ENCODE measurements at places on chromosomes 13 and 19.

GRCh38 chr13:49419276-49419675 is 24.6 kb downstream of the CAB39L start:
- DNase-seq: no peak

- no peak for DNase-seq
Measured at GRCh38 chr19:56841193-56841543, 642 bp upstream of the PEG3 start.

- DNase-seq: no peak
Measured at GRCh38 chr19:55683449-55684261, 8.6 kb downstream of the EPN1 start.

DNA sequence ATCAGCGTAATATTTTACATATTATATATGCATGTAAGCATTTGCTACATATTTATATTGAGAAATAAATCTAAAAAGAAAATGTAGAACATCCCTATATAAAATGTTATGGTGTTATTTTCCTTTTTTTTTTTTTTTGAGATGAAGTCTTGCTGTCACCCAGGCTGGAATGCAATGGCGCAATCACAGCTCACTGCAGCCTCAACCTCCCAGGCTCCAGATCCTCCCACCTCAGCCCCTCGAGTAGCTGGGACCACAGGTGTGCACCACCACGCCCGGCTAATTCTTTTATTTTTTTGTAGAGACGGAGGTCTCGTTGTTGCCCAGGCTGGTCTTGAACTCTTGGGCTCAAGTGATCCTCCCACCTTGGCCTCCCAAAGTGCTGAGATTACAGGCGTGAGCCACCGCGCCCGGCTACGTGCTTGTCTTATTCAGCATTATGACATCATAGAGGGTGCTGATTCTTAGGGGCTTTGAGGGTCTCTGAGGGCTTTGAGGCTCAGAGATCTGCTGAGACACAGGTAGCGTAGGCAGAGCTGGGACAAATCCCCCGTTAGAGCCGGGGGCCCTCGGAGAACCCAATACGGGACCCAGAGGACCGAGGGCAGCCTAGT is 101.9 kb downstream of the GADD45B start:
- no peak for DNase-seq

DNA sequence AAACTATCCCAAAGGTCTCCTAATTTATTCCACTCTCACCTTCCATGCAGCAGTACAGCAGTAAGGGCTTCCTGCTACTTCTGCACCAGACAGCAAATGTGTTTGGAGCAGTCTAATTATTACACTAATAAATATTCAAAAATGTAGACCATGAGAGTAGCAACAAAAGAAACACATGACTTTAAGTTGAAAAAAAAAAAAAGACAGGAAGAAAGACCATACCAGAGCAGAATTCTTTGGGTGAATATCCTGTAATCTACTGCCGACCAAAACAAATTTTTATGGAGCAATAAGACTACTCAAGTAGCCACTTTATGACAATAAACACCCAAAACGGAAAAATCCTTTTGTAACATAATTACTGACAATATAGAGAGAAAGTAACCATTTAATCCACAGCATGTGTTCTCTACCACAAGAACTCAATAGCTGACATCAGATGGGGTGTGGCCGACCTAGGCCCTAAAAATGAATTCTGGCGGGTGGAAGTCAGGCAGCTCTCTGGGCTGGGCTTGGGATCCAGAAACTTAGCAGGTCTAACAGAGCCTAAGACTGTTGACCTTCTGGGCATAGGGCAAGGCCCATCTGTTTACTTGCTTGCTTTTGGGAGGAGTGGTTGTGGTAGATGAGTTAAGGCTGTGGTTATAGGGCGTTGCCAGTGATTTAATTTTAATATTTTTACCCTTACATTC is 4.6 kb downstream of the KLF12 start:
- DNase-seq: no peak

- DNase-seq: no peak
Measured at GRCh38 chr13:63291701-63292100, 1876.1 kb upstream of the PCDH20 start.

- no peak for DNase-seq
Measured at GRCh38 chr13:70668293-70668692, 560.0 kb upstream of the KLHL1 start.

GRCh38 chr19:52621376-52621775 is 16.8 kb downstream of the ZNF83 start:
- no peak for DNase-seq

GRCh38 chr13:95620030-95620824 is 24.3 kb downstream of the DZIP1 start:
- DNase-seq: no peak

- no peak for DNase-seq
Measured at GRCh38 chr19:2678044-2678671, 24.3 kb downstream of the GNG7 start.

- no peak for DNase-seq
Measured at GRCh38 chr13:33007950-33008349, 8.3 kb upstream of the KL start.

DNA sequence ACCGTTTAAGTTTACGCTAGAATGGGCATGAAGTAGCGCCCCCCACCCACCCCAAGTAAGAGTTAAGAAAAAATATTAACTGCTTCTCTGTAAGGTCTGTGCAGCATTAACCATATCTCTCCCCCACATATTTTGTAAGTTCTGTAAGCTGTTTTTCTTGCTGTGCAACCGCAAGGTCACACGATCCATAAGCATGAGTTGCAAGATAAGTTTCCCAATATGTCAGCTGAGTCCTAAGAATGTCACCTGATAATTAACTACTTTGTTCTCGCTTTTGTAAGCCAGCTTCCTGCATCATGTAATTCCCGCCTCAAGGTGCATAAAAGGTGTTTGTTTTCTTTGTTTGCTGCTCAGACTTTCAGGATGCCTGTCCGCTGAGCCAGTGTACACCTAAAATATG is 187.0 kb downstream of the MYO16 start:
- DNase-seq: no peak

GRCh38 chr13:20174656-20175405 is 14.0 kb upstream of the GJA3 start:
- peak; percentile 93 for DNase-seq

- DNase-seq: no peak
Measured at GRCh38 chr19:2171349-2172145, 7.8 kb downstream of the DOT1L start.

- DNase-seq: no peak
Measured at GRCh38 chr13:48909056-48909389, 66.7 kb upstream of the FNDC3A start.

GRCh38 chr19:45767410-45767880 is 1.6 kb downstream of the SIX5 start:
- DNase-seq: peak; percentile 95

DNA sequence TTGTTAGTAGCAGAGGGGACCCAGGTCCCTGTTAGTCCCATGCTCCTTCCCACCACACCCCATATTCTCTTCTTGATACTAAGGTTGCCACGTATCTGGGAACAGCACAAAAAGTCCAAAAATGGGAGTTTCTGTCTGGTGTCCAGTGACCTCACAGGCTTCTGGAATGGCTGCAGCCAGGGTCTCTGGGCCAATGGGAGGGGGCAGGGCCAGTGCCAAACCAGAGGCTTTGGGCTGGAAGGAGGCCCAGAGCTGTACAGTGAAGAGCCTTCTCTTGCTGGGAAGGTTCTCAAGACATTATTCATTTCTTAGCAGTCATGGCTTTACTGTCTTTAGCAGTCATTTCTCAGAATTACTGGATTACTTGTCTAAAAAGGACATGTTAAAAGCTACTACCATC is 119.2 kb downstream of the FRY start:
- no peak for DNase-seq

- no peak for DNase-seq
Measured at GRCh38 chr13:98685146-98685545, 67.3 kb downstream of the SLC15A1 start.

DNA sequence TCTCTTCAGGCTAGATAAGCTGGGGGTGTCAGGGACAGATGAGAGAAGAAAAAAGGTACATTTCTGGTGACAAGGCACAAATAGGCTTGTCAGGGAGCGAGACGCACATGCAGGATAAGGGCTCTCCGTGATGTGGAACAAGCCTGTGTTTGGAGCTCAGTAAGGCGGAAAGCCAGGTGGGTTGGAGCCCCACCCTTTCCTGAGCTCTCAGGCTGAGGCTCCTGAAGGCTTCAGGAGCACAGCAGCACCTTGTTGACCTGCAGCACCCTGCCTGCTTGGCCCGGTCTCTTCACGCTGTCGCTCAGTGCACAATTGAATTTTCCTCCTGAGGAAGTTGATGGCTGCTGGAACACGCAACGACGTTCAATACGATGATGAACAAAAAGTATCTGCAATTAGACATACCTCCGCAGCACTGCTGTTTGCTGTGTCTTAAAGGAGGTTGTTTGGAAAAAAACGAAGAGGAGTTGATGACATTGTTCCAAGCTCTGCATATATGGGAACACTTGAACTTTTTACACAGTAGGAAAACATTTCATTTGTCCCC is 29.3 kb downstream of the SERP2 start:
- no peak for DNase-seq

- no peak for DNase-seq
Measured at GRCh38 chr13:49681842-49682435, 9.3 kb downstream of the EBPL start.

GRCh38 chr13:23806874-23807526 is 82.2 kb downstream of the MIPEP start:
- DNase-seq: no peak

- no peak for DNase-seq
Measured at GRCh38 chr13:21594715-21595545, 9.0 kb downstream of the MICU2 start.

- DNase-seq: no peak
Measured at GRCh38 chr19:10152100-10152499, 32.4 kb upstream of the EIF3G start.

DNA sequence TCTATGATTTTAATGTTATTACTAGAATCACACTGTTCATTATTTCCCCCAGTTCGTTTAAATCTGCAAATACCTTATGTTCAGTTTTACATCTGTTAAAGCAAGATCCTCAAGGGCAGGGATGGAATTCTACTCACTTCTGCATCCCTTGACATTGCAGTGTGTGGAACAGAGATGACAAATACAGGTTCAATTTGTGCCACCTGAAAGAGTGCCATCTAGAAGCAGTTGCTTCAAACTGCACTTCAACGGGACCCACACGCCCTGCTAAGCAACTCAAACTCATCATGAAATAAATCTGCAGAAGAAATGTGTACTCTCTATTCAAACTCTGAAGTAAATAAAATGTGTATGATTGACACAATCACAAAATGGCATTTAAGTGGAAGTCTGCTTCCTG is 44.5 kb downstream of the RUBCNL start:
- no peak for DNase-seq

DNA sequence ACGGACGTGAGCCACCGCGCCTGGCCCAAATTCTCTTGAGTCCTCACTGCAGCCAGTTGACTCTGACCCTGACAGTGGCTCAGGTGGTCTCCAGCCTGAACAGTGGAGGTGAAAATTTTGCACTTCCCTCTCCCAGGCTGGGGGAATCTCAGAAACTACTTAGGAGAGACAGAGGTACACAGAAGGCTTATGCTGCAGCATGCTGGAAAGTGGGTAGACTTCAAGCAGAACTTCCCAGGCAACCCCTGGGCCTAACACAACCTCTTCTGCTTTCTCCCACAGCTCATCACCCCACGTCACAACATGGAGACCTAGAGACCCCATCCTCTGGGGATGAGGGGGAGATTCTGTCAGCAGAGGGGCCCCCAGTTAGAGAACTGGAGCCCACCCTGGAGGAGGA is 14.4 kb downstream of the NCAN start:
- no peak for DNase-seq

DNA sequence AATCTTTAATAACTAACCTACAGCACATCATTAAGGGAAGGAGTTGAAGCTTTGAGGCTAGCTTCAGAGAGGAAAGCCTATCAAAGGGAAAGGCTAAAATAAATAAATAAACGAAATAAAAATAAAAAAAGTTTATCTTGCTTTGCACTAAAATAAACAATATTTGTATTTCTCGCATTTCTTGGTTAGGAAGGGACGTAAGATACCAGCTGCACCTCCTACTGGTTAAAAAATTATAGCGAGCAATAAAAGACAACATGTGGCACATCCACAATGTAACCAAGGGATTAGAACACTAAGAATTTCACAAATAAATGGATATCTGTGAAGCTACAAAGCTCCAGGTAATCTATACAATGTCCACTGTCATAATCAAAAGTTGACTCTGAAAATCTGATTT is 194.5 kb downstream of the DACH1 start:
- no peak for DNase-seq

GRCh38 chr13:24642219-24642618 is 38.0 kb upstream of the ATP12A start:
- DNase-seq: no peak

DNA sequence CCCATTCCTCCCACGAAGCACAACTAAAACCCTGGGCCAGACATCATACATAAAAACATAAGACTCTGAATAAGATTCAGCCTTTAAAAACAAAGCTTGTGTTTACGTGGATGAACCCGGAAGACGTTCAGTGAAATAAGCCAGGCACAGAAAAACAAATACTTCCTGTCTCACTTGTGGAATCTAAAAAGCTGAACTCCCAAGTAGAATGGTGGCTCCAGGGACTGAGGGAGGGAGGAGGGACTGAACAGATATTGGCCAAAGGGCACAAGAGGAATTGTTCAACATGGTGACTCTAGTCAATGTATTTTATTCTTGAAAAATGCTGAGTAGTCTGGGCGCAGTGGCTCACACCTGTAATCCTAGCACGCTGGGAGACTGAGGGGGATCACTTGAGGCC is 35.7 kb upstream of the TPM4 start:
- DNase-seq: no peak

- no peak for DNase-seq
Measured at GRCh38 chr19:45952686-45953505, 20.8 kb downstream of the NOVA2 start.

- DNase-seq: no peak
Measured at GRCh38 chr19:5143471-5144411, 174.8 kb downstream of the KDM4B start.

DNA sequence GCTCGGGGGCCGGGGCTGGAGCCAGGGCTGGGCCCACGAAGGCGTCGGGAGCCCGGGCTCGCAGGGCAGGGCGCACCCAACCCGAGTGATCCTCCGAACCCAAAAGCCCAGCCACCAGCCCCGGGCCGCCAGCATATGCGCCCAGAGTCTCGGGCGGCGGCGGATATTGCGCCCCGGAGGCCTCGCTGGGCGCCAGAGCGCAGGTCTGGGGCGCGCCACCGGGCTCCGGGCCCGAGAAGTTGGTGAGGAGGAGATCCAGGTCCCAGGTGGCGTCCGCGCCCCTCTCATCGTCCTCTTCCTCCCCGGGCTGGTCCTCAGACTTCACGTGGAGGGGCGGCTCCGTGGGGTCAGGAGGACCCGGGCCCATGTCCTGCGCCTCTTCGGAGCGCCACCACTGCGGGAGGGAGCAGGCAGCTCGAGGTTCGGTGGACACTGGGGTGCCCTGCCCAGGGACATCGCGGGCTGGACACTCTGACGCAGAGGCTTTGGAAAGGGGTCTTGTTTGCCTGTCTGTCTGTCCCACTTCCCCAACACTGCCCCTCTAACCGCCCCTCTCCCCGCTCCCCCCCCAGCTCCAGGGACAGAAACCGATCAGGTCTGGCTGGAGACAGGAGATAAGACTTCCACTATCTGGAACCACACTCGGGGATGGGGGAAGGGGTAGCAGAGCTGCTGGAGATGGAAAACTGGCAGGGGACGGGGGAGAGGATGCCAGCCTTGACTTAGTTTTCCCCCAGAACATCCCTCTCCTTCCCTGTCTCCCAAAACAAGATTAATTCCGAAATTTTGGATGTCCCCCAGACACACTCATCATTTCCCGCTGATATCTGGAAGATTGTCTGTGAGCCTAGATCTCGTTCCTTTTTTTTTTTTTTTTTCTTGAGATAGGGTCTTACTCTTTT is 1.0 kb downstream of the KLF1 start:
- DNase-seq: no peak

- DNase-seq: no peak
Measured at GRCh38 chr13:49516467-49516866, 20.7 kb downstream of the PHF11 start.

GRCh38 chr19:45615795-45616703 is 14.0 kb upstream of the GPR4 start:
- peak; percentile 44 for DNase-seq

Measured in lower leg skin (tissue), 4 donors.